ENCODE measurements at places on chromosomes 7 and 10.

- no peak for DNase-seq
Observed at GRCh38 chr7:21149809-21150208, 278.1 kb upstream of the SP4 start.

DNA sequence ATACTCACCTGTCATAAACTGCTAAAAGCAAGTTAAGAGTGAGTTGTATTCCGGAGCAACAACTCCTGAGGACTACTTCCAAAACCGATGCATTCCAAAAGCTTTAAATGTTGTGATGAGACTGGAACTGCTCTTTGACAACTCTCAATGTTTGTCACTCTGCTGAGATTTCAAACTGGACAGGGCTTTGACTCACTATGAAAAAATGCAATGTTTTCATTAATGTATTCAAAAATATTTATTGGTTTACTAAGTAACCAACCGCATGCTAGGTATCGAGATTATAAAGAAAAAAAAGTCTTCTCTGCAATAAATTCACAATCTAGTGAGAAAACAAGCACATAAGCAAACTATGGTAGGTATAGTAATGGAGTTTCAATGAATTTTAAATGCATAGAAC lies 107.9 kb upstream of the GNAI1 start:
- no peak for DNase-seq

GRCh38 chr10:125549653-125550052 lies 133.3 kb downstream of the TEX36 start:
- no peak for DNase-seq

GRCh38 chr7:140534743-140535142 lies 55.4 kb upstream of the MKRN1 start:
- DNase-seq, result no peak

GRCh38 chr7:148337246-148337965 lies 253.2 kb upstream of the C7orf33 start:
- no peak for DNase-seq

GRCh38 chr7:55405856-55406541 lies 40.9 kb downstream of the LANCL2 start:
- DNase-seq, result no peak

GRCh38 chr7:36658335-36659171 lies 65.7 kb downstream of the AOAH start:
- no peak for DNase-seq

DNA sequence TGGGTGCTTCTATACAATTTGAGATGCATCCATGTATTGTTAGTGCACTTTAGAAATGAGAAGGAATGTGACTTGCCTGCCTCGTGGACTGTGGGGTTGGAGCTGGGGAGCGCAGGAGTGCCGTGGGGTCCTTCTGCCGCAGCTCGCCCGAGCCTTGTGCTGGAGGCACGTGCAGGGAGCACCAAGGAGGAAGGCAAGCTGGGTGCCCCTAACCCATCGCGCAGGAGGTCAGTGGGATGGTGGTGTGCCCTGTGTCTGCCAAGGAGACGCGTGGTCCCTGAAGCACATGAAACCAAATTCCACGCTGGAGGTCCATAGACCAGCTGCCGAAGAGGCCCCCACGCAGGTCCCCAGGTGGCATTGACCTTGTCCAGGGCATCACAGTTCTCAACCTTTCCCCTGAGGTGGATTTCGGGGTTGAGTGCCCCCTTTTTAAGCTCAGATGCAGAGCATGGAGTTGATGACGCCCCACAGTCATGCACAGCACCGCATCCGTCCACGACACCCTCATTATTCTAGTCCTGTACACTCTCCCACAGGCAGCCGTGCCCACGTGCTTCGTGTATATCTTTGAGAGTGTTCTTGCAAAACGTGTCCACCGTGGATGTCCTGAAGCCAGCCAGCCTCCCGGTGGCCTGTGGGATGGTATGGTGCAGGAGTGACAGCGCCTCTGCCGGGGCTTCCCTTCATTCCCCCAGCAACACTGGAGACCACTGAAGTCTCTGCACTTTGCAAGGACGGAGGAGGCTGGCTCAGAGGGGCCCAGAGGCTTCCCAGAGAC lies 35.5 kb downstream of the FKBP6 start:
- DNase-seq, result no peak

- no peak for DNase-seq
Observed at GRCh38 chr7:43318188-43318770, 205.8 kb downstream of the HECW1 start.

DNA sequence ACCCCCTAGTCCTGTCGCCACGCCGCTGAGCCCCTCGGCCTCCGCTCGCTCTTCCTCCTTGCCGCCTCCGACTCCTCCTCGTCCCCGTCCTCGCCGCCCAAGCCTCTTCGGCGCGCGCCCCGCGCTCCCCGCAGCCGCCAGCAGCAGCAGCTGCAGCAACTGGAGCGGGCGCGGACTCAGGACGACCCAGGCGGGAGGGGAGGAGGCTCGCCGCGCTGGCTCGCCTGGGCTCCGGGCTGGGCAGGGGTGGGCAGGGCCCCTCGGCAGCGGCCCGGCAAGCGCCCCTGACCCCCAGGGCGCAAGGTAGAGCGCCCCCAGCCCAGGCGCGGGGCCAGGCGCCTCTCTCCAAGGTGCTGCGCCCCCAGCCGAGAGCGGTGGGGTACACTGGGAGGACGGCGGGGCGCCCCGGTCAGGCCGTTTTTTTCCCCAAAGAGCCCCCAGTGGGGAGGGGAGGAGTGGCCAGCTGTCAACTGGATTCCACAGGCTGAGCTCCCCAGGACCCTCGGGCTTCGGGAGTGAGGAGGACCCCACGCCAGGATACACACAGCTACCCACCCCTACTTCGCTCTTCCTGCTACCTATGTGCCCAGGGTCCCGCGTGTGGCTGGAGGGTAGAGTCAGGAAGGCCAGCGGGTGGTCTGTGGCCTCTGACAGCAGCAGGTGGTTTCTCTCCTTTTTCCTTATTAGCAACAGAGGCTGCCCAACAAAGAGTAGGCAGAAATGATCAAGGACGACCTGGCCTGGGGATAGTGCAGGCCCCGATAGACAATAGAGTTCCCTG lies 903 bp upstream of the KCNMA1 start:
- DNase-seq, result no peak

DNA sequence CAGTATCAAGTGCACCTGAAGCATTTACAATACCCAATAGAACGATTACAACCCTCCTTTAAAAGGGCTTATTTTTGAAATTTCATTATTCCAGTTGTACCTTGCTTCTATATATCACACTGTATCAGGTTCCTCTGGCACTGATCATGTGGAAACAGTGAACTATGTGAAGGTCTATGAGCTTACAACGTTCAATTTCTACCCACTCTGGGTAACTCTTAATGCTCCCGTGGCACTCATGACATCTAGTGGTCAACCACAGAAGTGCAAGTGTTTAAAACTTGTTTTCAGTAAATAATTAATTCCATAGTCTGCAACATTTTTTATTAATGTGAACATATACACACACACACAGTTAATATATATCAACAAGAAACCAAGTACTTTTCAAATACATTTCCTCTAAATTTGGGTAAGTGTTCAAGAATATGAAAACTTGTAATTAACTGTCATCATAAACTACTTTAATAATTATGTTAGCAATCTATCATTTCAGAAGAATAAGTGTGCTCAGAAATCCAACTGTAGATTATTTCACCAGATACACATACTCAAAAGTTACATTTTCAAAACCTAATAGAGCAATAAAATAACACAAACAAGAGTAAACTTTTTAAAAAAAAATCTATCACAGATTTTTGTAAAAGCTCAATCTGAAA lies 61.0 kb downstream of the MPP7 start:
- peak; percentile 54 for DNase-seq

DNA sequence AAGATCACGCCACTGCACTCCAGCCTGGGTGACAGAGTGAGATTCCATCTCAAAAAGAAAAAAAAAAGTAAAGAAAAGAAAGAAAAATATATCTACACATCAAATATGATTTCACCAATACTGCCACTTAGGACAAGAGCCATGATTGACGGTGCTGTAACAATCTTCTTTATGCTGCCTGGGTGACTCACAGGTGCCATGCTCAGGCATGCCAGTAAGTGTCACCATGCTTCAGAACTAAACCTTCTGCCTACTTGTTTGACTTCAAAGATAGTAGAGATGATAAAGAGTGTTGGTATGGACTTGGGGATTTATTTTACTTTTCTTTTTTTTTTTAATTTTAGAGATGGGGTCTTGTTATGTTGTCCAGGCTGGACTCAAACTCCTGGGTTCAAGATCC lies 33.6 kb upstream of the DNMBP start:
- no peak for DNase-seq

DNA sequence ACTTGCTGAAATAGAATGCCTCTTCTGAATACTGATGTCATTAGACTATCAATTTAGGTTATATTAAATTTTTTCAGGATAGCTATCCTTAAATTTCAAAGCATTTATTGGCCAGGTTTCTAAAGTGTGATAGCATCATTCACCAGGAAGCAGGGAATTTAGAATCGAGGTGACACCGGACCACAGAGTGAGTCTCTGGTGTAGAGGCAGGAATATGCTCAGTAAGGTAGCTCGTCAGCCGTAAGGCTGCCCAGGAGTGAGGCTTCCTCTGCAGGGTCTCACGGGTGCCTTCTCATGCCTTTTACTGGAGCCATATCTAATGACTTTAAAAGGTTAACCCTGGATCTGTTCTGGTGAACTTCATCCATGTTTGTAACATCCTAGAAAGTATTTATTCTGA lies 170.8 kb upstream of the KLF14 start:
- no peak for DNase-seq

DNA sequence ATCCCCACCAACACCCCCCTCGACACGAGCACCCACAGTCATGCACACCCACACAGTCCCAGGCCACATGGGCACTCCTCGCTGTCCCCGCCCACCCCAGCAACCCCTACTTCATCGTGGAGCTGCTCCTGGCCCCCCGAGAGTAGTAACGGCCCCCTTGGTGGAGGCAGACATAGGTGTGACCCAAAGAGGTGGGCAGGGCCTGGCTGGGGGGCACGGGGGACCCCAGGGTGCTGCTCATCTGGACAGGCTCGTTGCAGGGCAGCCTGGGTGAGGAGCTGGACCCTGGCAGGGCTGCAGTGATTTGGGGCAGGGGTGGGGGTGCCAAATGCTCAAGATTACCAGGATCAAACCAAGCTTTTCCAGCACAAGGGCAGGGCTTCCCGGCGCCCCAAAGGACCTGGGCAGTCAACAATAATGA lies 42.4 kb upstream of the ZMIZ1 start:
- DNase-seq, result no peak

GRCh38 chr7:126637538-126637937 lies 615.2 kb downstream of the GRM8 start:
- no peak for DNase-seq

DNA sequence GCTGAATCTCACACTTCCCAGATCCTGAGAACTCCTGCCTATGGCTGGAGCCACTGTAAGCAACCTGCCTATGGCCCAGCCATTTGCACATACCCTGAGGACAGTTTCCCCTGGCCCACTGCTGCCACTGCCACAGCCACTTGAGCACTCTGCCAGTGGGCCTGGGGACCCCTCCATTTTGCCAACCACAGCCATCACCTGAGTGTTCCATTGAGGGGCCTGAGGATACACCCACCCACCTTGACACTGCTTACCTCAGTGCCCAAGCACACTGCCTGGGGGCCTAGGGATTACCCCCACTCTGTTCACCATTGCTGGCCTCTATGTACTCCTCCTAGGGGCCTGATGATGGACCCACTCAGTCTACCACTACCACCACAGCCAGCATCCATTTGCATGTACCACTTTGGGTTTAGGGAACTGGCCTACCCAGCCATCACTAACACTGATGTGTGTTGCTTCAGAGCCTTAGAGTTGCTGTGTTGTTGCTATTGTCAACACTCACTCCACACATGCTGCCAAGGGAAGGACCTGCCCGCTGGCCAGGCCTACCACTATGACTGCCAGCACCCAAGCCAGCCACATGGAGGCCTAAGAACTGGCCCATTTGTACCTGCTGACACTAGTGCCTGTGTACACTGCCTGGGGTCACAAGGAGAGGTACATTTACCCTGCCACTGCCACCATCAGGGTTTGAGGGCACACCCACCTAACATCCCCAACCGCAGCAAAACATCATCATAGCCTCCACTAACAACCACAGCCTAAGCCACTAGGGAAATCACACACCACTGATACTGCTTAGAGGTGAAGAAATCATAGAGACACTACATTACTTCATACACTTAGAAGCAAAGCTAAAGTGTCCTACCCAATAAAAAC lies 45.9 kb upstream of the ANTXRL start:
- no peak for DNase-seq

DNA sequence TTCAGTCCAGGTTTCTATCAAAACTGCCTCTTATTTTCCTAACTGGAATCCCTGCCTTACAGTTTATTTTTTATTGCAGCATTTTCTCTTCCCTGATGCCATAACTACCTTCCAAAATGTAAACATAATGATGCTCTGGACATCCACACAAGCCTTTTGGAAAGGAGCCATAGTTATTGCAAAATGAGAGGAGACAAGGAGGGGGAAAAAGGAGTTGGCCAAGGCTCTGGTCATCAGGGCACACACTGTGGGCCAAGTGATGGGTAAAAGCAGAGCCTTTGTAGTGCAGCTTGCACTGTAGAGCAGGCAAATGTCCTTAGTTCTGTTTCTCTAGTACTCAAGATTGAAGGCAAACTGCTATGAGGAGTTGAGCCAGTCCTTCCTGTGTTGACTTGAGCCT lies 289.3 kb upstream of the MTPN start:
- no peak for DNase-seq

GRCh38 chr7:17939211-17939605 lies 1.1 kb downstream of the SNX13 start:
- no peak for DNase-seq

DNA sequence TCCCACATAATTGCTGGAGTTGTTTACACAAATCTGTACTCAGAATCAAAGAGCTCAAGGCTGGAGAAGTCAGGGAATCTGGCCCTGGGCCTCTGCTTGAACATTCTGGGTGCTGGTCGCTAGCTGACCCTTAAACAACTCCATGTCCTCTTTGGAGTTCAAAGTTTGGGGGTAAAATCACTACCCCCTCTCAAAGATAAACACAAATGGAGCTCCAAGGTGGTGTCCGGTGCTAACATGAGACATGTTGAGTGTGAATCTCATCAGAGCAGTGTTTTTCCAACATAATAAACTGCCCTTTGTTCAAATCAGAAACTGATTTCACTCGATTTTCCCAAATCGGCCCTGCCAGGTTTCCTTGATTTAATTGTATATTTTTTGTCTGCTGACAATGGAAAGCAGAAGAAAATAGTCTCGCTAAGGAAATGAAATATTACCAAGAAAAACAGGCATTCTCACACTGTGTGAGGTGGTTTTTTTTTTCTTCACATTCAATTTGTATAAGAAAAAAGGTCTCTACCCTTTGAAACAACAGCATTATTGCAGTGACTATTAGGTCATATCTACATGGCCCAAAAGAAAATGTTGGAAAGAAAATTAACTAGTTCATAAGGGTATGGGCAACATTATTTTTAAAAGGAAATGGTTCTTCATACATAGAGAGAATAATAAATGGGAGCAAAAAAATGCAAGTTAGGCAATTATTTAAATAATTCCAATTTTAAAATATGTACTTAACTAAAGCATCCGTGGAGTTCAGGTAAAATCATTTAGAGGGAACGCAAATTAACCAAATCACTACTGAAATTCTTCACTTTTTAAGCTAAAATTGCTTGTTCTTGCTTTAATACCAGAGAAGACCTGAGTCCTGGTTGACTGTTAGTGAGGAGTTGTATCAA lies 56.1 kb upstream of the CAPZA2 start:
- no peak for DNase-seq

- no peak for DNase-seq
Observed at GRCh38 chr10:73576178-73576889, 14.8 kb downstream of the USP54 start.

GRCh38 chr7:144517749-144518148 lies 114.3 kb upstream of the NOBOX start:
- DNase-seq, result no peak
